ENCODE measurements at places on chromosomes 3 and 15. TPM values are rescaled to one million over a fixed set of nuclear protein-coding genes. Genes with fewer than 3 reads are reported as not detected.

The XCR1 gene
- total RNA-seq: not detected

The BUB1B gene
- total RNA-seq: 86.5 TPM

The BTLA gene
- 21.3 TPM for total RNA-seq

The ARL6IP5 gene
- 106 TPM for total RNA-seq

The RGMA gene
- 1.7 TPM for total RNA-seq

The NLGN1 gene
- not detected for total RNA-seq

The ZNF280D gene
- total RNA-seq: 26.1 TPM

The SLCO3A1 gene
- total RNA-seq: 13.6 TPM

The CCR3 gene
- not detected for total RNA-seq

The PARP9 gene
- 28.8 TPM for total RNA-seq

The C3orf22 gene
- total RNA-seq: not detected

The ACAN gene
- not detected for total RNA-seq

The DCBLD2 gene
- 1.1 TPM for total RNA-seq

The ITIH1 gene
- not detected for total RNA-seq

The COL6A5 gene
- not detected for total RNA-seq
